Epithelial cell of proximal tubule (primary cell): ENCODE measurements at places on chromosomes 2 and 18. TPM values are rescaled to one million over a fixed set of nuclear protein-coding genes. Genes with fewer than 3 reads are reported as not detected.

DNA sequence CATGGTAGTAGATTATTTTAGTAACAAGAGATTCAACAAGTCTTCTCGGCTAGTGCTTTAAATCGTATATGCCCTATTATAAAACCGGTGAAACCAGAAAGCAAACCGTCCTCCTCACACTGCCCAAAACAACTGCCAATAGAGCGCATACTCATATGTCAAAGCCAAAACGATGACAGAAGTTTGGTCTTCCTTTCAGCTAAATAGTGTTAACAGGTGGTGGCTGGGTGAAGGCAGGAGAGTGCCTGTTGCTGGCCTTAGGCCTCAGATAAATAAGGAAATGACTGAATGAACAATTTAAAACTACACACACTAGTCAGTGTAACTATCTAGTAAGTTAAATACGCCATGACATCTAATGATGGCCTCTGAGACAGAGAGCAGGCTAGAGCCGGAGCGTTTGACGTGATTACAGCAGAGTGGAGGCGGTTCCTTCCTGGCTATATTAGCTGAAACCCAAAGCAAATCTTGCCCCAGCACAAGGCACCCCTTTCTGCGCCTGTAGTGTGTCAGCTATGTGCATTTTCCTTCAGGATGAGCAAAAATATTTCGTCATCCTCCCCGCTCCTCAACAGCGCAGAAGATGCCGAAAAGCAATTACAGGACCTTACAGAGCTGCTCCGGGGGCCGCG, 1.6 kb downstream of the LONRF2 start:
- no peak for DNase-seq

DNA sequence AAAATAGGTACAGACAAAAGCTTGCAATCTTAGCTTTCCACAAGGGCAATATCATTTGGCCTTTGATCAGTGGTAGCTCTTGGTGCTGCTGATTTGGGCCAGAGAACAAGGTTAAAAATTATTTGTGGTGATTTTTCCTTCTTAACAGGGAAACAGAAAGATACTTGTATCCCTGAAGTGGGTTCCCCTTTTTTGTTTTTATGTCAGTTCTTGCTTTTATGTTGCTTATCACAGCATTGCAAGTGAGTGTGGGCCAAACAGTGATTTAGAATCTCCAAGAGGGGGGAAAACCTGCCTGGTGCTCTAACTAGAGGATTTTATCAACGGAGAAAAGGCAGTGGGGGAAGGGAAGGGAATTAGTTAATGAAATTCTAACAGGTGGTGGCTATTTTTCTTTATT, 197.6 kb upstream of the SP5 start:
- no peak for DNase-seq

- DNase-seq, result peak; percentile 22
Measured at GRCh38 chr2:241558532-241559322, at the start of gene BOK. TSS of gene BOK (plus strand) at chr2:241558745. CDS start at chr2:241559484, 739 bp downstream.

GRCh38 chr2:30693821-30694281, 113.4 kb downstream of the CAPN13 start:
- no peak for DNase-seq

GRCh38 chr2:9473985-9474360, 378 bp upstream of the IAH1 start:
- DNase-seq, result no peak

The GULP1 gene
- 44.1 and 66.1 TPM in 2 replicates for total RNA-seq

The SDC1 gene
- total RNA-seq, result 115 and 134 TPM in 2 replicates

The SIX3 gene
- not detected in 2 replicates for total RNA-seq

DNA sequence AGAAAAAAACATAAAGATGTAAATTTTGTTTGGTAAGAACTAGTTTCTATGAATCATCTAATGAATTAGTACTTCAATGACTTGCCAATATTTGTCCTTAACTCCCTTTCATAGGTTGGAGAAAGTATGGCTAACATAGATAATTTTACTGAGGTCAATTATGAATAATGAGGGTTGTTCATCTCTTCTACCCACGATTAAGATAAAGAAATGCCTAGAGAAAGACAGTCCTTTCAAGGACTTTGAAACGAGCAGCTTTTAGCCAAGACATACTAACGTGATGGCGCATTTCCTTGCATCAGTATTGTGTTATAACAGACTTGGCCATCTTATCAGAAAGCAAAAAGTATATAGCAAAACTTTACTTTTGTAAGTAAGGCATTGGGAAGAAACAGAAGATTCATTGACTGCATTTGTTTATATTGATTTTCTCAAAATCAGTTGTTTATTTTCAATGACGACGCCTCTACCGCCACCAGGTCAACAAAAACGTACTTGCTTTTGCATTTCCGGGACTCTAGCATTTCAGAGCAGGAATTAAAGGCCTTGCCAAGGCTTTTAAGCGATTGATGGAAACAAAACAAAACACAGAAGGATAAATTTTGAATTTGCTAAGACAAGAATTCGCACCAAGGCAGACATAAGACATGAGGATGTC, 961 bp downstream of the RBM43 start:
- DNase-seq, result no peak

The EFHD1 gene
- total RNA-seq, result 10.3 and 16.6 TPM in 2 replicates

The COLEC12 gene
- 2.0 and 3.3 TPM in 2 replicates for total RNA-seq

The TAF1B gene
- 14.5 and 14.6 TPM in 2 replicates for total RNA-seq

- DNase-seq, result no peak
Measured at GRCh38 chr18:51074605-51075004, 44.6 kb downstream of the SMAD4 start.

DNA sequence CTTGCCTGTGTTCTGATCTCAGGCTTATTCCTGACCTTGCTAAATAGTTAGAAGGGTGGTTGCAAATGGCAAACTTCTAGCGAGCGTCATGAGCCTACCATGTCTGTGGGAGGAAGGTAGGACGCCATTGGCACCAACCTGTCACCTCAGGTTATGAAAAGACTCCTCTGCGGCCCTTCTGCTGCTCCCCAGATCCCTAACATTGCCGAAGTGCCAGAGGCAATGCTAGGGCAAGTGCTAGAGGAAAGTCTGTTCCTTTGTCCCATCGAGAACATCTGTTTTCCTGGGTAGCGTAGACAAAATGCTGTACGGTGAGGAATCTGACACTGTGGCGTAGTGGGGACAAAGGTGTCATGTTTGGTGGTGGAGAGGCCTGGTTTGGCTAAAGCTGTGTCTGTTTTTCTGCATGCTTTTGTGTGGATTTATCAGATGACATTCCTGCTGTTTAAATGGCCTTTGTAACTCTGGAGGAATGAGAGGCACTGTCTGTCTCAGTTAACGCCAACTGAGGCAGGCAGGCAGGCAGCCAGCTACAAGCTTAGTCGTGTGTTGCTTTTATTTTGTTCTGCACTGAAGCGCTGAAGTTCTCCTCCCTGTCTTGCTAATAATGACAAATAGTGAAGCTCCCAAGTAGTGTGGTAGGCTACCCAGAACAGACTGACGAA, 94.1 kb downstream of the PRPF40A start:
- no peak for DNase-seq

GRCh38 chr18:10482985-10483949, 28.8 kb downstream of the APCDD1 start:
- no peak for DNase-seq

The ATP8B1 gene
- 14.4 and 26.6 TPM in 2 replicates for total RNA-seq
